Epithelial cell of proximal tubule (primary cell): ENCODE measurements at places on chromosomes 4 and X. TPM values are rescaled to one million over a fixed set of nuclear protein-coding genes. Genes with fewer than 3 reads are reported as not detected.

DNA sequence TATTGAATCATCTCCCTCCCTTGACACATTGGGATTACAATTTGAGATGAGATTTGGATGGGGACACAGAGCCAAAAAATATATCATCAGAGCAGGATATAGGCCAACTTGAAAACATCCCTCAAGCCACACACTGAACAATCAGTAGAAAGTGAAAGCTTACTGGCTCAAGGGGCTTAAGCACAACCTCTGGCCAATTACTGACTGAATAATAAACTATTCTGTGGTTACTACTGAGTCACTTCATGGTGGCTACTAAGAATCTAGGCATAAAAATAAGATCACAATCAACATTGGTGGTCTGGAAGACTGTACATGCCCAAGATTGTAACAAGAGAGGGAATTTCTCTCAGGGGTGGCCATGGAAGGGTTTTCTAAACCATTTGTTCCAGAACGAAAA lies 27.4 kb upstream of the GPR174 start:
- no peak for DNase-seq

GRCh38 chr4:8849266-8850073 lies 22.2 kb downstream of the HMX1 start:
- no peak for DNase-seq

CDX4 gene
- not detected in 2 replicates for total RNA-seq

GRCh38 chr4:19987746-19988145 lies 264.0 kb upstream of the SLIT2 start:
- DNase-seq, result peak; percentile 23

DNA sequence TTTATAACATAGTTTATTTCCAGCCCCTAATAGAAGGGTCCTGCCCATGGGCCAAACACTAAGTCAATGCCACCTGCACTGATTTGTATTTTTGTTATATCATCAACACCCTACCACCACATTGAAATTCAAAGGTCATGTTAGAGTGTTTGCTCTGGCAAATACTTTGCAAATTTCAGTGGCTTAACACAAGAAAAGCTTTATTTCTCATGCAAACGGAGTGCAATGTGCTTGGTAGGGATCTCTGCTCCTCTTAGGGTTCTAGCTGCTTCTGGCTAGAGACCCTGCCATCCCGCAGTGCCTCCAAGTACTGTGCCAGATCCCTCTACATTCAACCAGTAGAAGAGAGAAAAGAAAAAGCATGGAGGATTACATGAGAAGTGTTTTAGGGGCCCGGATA lies 230.8 kb upstream of the TET2 start:
- DNase-seq, result no peak

GRCh38 chr4:8414377-8414776 lies 26.1 kb downstream of the ACOX3 start:
- DNase-seq, result no peak

GRCh38 chr4:34953145-34953799 lies 1291.0 kb downstream of the ARAP2 start:
- DNase-seq, result no peak

GPR101 gene
- total RNA-seq, result not detected in 2 replicates
